AG20443 (cell line): ENCODE measurements at places on chromosomes 3 and 15.

DNA sequence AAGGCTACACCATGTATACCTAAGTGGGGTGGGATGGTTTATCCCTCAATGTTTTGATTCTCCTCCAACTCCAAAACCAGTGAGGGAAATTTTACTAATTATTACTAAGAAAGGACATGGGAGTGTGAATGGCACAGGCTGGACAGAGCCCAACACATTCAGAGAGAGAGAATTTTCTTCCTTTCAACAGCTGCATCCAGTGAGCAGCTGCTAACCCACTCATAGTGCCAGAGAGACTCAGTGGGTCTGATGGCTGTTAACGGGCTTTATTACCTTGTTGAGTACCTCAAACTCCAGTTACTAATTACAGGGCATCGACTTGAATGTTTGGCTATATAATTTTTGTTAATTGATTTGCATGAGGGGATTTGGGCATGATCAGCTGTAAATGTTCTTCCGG lies 75.8 kb downstream of the RORA start:
- no peak for DNase-seq

- DNase-seq = no peak
Measured at GRCh38 chr3:129534428-129535027, 6.1 kb downstream of the RHO start.

DNA sequence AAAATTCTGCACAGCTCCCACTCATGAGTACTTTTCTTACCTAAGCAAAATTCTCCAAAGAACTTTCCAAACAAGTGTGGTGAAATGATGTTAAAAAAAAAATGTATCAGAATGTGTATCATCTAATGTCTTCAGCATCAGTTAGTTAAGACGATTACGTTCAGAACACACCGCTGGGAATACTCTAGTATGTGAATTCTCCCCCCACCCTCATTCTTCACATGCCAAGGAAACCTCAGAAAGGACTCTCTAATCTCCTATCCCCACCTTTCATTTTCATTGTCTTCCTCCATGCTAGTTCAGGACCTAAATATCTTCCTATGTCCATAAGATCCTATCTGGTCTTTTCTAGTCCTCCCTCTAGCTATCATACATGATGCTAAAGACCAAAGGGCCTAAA lies 457.4 kb downstream of the SHQ1 start:
- no peak for DNase-seq

DNA sequence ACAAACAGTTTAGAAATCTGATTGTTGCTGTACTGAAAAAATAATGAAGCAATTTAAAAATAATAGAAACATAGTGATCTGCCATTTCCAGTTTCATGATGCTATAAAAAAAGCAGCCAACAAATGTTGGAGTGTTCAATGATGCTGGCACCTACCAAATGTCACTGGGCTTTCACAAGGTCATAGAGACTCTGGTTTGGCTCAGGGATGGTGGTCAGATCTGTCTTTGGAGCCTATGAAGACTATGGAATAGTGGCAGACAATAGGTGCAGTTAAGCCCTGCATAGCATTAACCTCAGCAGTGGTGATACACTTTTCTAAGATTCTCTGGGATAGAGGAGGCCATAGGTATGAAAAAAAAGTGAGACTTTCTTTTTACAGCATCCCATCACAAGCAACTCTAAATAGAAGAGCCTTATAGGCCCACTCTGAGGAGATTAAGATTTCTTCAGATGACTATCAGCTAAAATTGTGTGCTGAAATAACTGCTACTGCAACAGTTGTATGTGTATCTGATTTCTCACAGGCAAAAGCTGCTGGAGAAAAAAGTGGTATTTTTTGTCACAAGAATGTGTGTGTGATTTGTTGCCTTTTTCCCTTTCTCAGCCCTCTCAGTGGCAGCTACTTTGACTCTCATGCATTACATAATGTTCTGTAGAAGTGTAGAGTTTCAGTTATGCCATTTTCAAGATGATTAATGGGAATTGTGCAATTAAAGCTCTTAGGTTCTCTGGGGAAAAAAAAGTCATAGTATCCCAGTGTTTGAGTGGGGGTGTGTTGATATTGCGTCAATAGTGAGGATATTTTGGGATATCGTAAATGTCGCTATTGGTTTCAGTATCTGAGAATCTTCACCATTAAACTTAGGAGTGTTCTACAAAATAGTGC lies 137.4 kb downstream of the MBNL1 start:
- peak; percentile 74 for DNase-seq

DNA sequence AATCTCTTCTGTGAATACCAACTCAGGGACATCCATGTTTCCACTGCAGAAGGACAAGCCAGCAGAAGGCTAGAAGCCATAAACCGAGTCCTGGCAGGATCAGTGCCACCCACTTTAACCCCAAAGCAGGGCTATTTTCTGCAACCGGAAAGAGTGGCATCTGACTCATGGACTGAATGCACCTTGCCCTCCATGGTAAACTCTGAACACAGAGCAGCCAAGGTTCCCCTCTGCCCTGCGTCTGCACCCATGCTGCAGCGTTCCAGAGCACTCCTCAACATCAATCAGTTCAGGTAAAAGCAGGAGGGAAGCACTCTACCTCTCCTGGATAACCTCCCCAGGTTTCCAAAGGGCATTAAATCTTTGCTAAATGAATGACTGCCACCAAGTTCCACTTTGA lies 801 bp upstream of the NGRN start:
- no peak for DNase-seq

GRCh38 chr3:113441051-113441770 lies at the start of gene CFAP44:
Gene CFAP44, minus strand, starts transcription at chr3:113441493. Its CDS starts 7,829 bp downstream, at chr3:113433664.
- peak; percentile 18 for DNase-seq

- peak; percentile 51 for DNase-seq
Measured at GRCh38 chr3:4351164-4351855, 48.1 kb downstream of the SETMAR start.

- no peak for DNase-seq
Measured at GRCh38 chr15:73767806-73768501, 14.8 kb upstream of the INSYN1 start.

DNA sequence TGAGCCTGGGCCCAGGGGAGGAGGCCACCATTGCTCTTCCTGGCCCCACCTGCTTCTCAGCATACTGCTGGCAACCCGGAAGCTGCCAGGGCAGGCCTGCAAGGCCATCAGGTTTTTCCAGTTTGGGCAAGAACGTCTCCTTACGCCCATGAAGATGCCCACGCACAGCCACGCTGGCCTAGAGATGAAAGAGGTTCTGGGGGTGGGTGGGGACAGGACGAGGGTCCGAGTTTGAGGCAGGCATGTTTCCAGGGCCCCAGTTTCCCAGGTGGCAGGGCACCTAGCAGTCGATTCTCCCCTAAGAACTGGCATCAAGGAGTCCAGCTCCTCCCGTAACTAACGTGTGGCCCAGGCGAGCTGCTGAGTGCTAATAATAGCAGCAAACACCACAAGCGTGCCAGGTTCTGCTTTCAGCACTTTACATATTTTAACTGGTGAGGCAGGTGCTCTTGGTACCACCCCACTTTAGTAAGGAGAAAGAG lies 45.8 kb downstream of the ZNF710 start:
- no peak for DNase-seq

DNA sequence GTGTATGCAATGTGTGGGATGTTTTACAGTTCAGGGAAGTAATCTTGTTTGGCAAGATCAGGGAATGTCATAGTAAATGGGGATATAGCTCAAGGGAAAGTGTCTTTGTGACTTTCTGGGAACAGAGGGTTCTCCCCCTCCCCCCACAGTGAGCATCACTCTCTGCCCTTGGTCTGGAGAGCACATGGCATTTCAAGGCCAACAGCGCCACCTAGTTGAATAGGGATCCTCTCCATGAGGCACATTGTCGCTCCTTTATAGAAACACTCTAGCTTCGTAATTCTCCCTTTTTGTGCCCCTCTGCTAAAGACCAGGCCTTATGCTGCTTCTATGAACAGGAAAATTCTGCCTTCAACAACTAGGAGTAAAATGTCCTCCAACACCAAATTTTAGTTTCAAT lies 37.1 kb upstream of the ARNT2 start:
- no peak for DNase-seq

DNA sequence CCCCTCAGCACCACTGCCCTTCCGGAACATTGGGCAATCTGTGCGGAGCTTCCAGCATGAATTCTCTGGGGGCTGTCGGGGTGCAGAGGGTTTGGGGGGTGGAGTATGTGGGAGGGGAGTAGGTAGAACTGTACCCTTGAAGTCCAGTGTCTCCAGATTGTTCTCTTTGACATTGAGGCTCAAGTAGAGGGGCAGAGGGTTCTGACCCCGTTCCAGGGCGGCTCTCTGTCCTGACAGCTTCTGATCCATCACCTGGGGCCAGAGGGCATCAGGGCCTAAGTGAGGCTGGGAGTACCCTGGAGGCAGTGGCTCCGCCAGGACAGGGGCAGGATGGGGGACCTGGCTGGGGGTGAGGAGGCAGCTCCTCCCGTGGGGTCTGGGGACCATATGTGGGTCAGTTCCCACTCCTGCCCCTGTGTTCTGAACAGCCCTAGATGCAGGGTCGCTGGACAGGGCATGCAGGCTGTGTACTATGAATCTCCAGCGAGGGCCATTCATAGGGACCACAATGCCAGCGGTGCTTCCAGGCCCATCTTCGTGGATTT lies 22.1 kb downstream of the PLA2G4D start:
- no peak for DNase-seq

- no peak for DNase-seq
Measured at GRCh38 chr3:141476033-141476432, 10.8 kb upstream of the RASA2 start.

- DNase-seq = peak; percentile 64
Measured at GRCh38 chr3:37494216-37494615, 319.8 kb upstream of the LRRFIP2 start.

- DNase-seq = no peak
Measured at GRCh38 chr3:140911822-140912221, 29.8 kb upstream of the SLC25A36 start.

DNA sequence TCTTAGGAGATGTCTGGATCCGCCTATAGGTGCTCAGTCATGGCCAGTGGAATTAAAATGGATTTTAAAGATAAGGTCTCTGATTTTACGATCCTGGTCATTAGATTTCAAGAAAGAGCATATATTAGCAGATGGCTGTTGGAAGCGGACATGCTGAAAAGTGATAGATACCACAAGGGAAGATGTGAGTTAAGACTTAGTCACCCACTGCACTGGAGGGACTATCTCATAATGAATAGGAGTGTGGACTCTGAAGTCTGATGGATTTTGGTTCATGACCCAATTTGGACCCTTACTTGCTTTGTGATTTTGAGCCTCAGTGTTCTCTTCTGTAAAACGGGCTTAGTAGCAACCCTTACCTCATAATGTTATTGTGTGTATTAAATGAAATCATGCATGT lies 214.7 kb downstream of the CHST2 start:
- DNase-seq = no peak

DNA sequence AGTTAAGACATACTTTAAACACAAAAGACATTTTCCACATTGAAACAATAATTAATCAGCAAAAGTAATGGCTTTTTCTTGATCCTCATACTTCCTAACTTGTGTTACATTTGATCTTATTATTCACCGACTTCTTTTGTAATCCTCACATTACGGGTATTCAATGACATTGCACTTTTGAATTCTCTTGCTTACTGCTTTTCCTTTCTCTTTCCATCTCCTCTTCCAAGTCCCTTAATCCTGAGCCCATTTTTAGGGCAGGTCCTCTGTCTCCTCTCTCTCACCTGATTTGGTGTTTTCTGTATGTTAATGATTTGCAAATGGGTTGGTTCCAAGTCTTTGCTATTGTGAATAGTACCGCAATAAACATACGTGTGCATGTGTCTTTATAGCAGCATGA lies 48.5 kb upstream of the RAP2B start:
- no peak for DNase-seq

GRCh38 chr3:52428151-52429005 lies 16.5 kb downstream of the SEMA3G start:
- peak; percentile 79 for DNase-seq

GRCh38 chr15:68791431-68792283 lies 29.0 kb downstream of the ANP32A start:
- no peak for DNase-seq

GRCh38 chr15:96672629-96673028 lies 342.1 kb downstream of the NR2F2 start:
- DNase-seq = no peak

DNA sequence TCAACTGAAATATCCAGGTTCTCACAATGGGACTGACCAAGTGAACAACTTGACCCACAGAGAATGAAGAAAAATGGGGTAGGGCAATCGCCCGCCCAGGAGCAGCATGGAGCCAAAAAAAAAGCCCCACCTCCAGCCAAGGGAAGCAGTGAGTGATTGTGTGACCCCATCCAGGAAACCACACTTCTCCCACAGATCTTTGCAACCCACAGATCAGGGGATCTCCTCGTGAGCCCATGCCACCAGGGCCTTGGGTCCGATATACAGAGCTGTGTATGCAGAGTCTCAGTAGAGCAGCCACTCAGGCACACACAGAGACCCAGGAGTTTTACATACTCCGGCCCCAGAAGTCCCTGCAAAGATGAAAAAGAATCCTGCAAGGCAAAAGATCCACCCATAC lies 35.7 kb downstream of the PYGO1 start:
- DNase-seq = no peak

GRCh38 chr3:8618950-8619349 lies 25.6 kb downstream of the SSUH2 start:
- DNase-seq = no peak

- peak; percentile 72 for DNase-seq
Measured at GRCh38 chr3:39193391-39193790, 996 bp upstream of the XIRP1 start.

DNA sequence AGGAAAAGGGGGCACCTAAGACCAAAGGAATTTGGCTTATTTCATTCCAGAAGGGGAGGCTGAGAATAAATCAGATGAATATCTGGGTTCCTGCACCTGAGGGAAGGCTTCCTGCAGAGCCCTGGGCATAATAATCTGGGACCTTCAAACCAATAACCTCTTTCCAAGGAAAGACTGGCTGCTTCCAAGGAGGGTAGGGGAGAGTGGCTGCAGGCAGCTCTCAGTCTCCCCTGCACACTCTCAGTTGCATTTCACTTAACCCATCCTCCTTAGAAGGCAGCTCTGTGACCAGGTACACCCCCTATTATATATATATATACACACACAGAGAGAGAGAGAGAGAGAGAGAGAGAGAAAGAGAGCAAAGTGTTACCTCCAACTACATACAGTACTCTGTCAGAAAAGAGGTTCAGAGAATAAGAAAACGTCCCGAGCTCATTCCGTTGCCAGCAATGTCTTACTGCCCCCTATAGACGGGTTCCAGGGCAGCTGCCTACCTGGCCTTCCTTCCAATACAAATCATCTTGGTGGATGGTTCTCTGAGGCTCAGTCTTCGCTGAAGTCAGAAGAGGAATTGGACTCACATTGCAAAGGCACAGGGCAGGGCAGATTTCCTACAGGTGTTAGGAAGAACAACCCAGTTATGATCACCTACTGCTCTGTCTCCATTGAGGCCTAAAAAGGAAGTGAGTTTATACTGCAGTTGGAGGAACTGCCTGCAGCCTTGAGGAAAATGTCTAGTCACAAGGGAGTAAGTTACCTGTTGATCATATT lies 26.1 kb downstream of the CAPN3 start:
- DNase-seq = peak; percentile 60

GRCh38 chr15:88274553-88275460 lies 18.3 kb upstream of the NTRK3 start:
- peak; percentile 94 for DNase-seq

GRCh38 chr3:186354100-186354499 lies 7.9 kb downstream of the DGKG start:
- no peak for DNase-seq

- no peak for DNase-seq
Measured at GRCh38 chr3:71088019-71088708, 495.4 kb downstream of the FOXP1 start.
